Fibroblast of skin of left biceps (primary cell): ENCODE measurements at places on chromosomes 2 and 18.

- DNase-seq = no peak
These were observed 247.0 kb downstream of the TCF4 start for GRCh38 chr18:55340998-55341397.

- no peak for DNase-seq
These were observed 134.0 kb upstream of the SPATS2L start for GRCh38 chr2:200172521-200172920.

DNA sequence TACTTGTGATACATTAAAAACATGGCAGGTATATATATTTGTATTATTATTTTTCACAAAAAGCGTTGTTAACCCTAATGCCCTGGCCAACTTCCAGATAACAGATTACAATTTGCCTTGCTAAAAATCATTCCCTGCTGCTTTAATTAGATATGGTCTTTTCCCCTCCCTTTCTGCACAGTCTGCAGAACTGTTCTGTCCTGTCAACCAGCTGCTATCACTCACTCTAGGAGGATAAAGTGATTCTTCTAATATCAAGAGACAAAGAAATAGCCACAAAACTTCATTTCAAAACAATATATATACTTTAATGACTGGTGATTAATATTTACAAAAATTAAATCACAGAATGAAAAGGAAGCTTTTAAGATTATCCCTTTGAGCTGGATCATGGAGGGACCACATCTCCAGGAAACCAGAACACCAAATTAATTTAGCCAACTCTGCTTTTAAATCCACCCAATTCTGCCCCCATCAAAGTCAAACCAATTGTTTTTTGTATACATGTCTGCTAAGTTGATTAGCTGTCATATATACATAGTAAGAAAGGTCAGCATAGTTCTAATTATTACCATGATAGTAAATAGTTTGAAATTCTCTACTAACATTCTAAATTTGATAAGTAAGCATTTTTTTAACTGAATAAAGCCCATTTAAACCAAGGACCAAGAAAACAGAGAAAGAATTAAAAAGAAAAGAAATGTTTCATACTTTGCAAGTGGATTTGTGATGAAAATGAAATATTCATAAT lies 55.7 kb downstream of the RND3 start:
- DNase-seq = no peak

DNA sequence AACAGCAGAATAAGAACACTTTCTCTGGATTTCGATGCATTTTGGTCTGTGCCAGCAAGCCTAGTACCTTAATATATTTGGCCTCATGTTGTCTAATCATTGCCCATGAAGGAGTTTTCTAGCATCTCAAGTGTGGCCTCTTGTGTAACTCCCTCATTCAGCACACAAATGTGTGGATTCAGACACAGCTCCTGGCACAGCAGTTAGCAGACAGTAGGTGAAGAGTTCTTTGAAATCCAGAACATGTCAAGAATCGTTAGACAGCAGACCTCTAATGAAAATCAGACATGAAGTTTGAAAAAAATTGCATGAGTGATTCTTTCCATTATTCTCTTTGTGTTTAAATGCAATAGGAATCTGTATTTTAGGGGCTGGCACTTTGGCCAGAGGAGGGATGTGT lies 177.0 kb downstream of the FMNL2 start:
- no peak for DNase-seq

GRCh38 chr2:128490881-128491691 lies 172.4 kb upstream of the HS6ST1 start:
- DNase-seq = no peak

DNA sequence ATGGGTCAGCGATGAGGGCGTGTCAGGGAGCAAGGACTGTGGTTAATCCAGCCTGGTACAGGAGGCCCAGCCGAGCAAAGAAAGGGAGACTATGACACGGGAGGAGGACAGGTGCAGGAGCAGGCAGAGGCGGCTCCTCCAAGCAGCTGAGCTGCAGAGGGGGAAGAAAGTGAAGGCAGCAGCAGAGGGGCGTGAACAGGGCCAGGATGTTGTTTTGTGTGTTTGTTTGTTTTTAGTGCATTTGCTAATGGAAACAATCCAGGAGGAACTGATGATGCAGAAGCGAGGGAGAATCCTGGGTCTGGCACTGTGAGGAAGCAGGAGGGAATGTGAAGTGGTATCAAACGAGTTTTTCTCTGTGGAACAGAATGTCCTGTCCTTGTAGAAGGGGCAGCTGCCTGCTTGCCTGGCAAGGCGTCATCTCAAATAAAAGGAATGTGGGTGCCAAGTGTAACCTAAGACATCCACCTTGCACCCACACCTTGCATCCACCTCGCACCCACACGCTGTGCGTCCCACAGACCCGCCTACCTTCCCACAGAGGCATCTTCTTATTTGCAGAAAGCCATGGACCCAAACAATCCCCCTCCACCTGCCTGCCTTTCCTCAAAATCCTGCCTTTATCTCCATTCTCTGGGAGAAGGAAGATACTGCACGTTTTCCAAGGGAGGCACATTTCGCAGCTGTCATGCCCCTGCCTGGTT lies 134.8 kb downstream of the SH3BP4 start:
- DNase-seq = no peak

GRCh38 chr2:20061476-20061875 lies 10.0 kb upstream of the LAPTM4A start:
- DNase-seq = no peak

DNA sequence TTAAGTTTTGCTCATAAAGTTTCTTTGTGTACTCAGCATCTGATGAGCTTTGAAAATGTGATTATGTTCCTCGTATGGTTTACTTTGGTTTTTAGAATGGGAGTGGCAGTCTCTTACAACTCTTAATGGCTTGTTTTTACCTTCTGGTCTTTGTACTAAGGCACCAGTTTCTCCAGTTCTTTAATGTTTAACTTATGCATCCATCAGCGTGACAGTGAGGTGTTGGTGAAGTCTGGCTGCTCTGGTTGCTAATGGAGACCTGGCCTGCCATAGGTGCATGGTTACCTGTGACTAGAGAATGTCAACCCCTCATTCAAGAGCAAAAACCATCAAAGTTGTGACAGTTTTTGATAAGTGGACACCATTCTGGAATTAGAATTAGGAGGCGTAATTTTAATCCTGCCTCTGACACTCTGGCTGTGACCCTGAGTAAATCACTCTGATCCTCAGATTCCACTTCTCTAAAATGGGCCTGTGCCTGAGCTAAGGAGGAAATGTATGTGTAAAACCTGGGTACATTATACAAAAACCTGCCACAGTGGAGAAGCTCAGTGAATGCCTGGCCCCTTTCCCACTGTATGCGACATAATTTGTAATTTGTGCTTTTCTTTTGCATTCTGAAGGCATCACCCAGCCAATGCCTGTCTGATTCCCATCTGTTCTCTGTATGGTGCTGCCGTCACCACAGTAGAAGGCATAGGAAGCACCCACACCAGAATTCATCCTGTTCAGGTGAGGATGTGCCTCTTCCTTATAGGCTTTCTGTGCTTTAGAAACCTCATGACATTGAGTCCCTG lies 11.2 kb downstream of the AOX1 start:
- DNase-seq = no peak

- DNase-seq = no peak
These were observed 497.9 kb upstream of the RAB6C start for GRCh38 chr2:129481306-129482219.
